Stimulated activated CD8-positive, alpha-beta memory T cell treated with anti-CD3 and anti-CD28 coated beads, Interleukin-4, amount 100 ng/mL, for 1 hour (primary cell): ENCODE measurements at places on chromosomes 1 and 21.

- DNase-seq, result no peak
These were observed 8.9 kb downstream of the CR2 start for GRCh38 chr1:207463021-207463420.

DNA sequence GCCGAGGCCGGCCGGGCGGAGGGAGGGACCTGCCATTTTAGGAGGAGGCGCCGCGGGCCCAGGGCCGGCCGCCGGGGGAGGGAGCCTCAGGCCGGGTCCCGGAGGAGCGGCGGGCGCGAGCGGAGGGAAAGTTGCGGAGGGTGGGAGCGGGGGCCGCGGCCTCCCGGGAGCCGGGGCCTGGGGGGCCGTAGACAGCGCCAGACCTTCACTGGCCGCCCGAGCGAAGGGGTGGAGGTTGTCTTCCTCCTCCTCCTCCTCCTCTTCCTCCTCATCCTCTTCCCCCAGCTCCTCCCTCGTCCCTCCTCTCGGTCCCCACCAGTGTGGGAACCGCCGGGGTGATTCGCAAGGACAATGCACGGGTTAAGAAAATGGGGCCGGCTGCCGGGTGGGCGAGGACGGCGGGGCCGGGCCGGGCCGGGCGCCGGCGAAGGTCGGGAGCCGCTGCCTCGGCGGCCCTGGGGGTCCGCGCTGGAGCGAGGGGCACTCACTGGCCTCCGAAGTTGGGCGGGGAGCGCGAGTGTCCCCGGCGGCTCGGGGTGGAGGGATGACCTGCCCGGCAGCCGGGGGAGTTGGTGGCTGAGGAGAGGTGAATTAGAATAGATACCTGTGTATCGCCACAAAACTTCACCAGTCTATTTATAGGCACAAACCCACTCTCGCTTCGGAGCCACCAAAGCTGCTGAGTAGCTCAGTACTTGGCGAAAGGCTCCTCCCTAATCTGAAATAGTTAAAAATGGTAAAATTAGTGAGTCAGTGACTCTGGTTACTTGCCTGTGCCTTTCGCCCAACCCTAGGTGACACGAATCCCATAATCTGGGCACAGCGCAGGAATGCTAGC is 1.3 kb downstream of the DYRK1A start:
- no peak for DNase-seq

- no peak for DNase-seq
These were observed 656 bp downstream of the SH2D2A start for GRCh38 chr1:156815961-156816422.

- DNase-seq, result no peak
These were observed 20.5 kb downstream of the HSPG2 start for GRCh38 chr1:21916447-21917238.

DNA sequence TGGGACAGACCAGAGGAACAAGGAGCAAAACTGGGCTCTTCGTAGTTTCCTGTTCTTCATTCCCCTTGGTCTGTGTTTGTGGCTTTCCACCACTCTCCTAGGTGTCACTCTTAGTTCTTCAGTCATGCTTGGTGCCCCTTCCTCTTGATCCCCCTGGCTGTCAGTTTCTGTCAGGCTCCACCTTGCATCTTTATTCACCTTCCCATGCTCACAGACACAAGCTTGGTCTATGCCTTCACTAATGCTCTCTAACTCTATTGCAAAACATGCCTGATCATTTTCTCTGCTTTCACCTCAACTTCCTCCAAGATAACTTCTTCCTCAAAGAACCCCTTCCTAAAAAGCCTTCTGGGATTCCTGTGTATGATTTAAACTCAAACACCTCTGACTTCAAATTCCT is 122.9 kb downstream of the GLUL start:
- DNase-seq, result no peak

- no peak for DNase-seq
These were observed 53.8 kb upstream of the CFAP126 start for GRCh38 chr1:161421456-161421855.

DNA sequence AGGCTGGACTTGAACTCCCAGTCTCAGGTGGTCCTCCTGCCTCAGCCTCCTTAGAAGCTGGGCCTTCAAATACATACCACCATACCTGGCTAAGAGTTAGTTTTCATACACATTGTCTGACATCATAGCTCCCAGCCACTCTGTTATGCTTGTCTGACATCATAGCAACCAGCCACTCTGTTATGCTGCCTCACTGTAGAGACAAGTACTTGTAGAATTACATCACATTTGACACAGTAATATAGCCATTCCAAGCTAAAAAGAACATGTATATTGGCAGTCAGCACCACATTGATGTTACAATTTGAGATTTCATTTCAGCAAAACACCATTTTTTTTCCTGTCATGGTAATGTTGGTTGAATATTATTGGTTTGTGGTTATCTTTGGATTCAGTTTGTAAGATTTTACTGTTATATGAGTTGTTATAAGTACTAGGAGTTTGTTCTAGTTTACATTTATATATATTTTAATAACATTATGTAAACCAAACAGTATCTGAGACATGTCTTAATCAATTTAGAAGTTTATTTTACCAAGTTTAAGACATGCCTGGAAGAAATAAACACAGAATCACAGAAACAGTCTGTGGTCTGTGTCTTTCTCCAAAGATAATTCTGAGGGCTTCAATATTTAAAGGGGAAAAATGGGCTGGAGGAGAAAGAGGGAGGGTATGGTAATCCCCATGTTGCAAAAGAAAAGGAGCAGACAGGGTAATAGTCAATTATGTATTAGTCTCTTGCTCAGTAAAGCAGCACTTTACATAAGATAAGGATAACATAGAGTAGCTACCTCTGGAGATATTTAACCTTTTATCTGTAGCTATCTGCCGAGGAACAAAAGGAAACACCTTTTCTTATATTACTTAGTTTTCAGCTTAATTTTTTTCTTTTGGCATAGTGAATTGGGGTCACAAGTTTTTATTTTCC is 43.0 kb downstream of the XPR1 start:
- DNase-seq, result no peak

- DNase-seq, result no peak
These were observed 76.1 kb upstream of the RGS2 start for GRCh38 chr1:192732787-192733186.

DNA sequence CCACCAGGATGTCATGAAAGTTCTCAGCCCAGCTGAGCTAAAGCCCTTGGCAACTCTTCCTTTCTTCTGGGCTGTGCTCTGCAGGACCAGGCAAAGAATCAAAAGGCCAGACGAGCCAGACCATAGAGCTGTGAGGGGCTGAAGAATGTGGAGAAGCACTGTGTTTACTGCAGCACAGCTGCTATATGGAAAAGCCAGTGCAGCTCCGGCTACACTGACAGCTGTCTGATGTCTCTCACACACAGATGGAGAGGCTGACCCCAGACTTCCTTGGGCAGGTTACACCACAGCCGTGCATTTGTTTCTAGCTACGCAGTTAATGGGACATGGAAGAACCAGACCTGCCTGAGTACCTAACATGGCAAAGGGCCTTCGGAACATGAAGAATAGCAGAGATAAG is 40.3 kb downstream of the CD247 start:
- no peak for DNase-seq

DNA sequence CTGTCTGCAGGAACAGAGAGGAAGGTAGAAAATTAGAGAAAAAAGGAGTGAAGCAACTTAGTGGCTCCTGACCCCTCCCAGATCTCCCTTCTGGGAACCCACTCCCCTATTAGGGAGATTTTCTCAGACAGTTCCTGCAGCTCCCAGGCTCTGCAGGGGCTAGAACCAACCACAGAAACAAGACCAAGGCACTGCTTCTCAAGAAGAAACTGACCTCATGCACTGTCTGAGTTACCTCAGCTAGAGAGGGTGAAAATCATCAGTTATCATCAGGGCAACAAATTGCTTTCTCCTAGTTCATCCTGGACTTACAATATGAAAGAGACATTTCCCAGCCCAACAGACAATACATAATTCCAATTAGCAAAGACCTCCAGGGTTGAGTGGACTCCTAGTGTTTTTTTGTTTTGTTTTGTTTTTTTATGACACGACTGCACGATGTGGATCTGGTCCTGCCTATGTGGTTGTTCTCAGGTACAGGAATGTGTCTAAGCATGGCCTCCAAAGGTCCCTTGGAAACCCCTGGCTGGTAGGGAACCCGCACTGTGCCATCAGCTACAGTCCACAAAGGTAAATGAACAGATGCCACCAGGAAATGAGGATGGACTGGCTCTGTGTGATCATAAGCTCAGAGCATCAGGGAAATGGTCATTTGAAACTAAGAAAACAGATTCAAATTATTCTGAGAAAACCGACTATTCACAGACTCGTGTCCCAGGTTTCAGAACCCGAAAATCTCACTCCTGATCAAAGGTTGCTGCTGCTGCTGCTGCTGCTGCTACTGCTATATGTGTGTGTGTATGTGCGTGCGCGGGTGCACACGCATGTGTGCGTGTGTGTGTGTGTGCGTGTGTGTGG is 65.3 kb downstream of the LAMC2 start:
- no peak for DNase-seq

GRCh38 chr1:234310460-234310817 is 62.8 kb upstream of the COA6 start:
- DNase-seq, result no peak

DNA sequence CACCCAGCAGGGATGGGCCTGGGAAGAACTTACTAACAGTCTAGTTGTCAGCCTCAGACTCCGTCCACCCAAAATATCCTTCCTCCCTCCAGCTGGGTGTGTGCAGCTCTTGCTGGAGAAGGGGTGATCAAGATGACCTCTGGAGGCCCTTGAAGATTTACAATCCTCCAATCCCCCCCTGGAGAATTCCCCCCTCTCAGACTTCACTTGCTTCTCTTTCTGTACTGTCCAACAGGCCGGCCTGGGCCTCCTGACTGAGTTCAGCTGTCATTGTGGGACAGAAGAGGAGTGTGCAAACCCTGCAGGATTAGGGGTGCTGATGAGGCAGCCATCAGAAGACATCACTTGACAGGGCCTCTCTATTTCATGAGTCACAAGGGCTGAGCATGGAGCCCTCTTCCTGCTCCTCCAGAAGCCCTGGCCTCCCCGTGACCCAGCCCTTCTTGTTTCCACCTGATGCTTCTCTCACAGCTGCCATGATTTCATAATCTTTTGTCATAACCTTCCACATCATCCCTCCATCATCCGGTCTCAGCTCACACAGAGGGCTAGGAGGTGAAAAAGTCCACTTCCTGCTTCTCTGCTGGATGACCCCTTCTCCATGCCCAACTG is 17.5 kb upstream of the IGFN1 start:
- DNase-seq, result no peak

DNA sequence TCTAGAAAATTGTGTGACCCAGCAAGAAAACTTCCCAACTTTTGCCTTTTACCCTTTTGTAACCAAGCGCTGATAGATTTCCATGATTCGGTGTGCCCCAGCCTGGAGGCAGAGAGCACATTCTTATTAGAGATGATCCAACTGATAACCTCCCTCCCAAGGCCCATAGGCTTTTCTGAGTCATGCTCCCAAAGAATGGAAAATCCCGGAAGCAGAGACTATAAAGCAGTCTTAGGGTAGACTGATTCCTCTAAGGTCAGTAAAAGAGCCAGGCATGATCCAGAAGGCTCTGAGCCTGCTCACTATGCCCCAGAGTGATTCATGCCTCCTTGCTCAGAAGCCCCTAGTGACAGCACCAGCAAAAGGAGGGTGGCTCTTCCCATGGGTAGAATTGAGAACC is 4.3 kb downstream of the CAMK1G start:
- DNase-seq, result no peak
